ENCODE measurements at places on chromosomes 4 and X.

DNA sequence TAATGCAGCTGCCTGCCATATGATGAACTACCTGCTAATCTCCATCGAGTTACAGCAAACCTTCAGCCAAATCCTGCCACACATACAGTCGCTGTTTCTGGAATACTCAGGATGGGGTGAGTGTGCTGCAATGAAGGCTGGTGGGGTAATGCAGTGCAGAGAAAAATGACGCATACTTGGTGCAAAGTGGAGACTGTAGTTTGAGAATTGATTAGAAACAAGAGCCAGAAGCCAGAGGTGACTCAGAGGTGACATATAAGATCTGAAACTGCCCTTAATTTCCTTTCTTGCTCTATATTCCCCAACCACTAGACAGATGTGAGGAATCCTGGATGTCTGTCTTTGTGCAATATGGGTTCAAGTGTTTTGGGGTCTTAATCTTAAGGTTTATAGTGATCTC, 22.0 kb downstream of the C4orf54 start:
- DNase-seq = no peak

DNA sequence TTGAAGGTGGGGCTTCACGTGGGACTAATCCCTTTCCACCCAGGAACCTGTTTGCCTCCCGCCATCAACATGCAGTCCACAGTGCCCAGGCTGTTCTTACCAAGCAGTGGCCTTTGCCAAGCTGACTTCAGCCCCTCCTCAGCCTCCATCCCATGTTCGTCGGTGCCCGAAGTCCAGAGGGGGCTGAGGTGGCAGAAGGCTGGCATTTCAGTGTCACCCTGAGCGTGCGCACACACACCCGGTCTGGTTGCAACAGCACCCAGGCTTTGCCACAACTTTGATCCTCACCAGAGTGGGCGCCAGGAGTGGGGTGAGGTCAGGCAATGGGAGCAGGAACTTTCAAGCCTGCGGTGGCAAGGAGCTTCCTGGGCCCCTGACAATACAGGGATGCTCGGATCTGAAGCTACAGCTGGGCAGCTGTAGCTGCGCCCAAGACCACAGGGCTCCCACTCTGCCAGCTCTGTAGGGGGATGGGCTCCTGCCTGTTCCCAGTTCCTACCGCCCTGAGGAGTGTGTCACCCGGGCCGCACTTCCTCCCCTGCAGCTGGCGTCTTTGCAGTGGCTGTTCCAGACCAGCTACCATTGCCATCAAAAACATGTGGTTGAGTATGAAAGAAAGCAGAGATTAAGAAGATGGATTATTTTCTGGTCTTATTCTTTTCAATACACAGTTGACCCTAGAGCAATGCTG, 428.0 kb downstream of the EPHA5 start:
- DNase-seq = no peak

GRCh38 chr4:190020790-190021717, 6.0 kb downstream of the FRG2 start:
- no peak for DNase-seq

- no peak for DNase-seq
These were observed 574.5 kb upstream of the SLIT2 start for GRCh38 chr4:19677211-19677610.

DNA sequence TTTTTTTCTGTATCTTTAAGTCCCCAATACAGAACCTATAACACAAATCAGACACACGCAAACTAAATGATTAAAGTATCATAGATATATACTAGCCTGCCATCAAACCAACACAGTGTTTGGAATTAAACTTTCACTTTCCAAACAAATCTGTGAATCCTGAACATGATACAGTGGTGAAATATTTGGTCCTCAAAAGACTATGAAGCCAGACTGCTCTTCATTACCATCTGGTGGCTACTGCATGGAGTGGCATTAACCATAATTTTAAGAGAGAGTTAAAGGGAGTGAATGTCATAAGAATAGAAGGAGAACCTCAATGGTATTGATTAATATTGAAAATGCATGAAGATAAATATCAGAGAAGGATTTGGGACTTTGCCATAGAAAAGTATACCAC, 9.2 kb upstream of the GABRA4 start:
- DNase-seq = no peak

DNA sequence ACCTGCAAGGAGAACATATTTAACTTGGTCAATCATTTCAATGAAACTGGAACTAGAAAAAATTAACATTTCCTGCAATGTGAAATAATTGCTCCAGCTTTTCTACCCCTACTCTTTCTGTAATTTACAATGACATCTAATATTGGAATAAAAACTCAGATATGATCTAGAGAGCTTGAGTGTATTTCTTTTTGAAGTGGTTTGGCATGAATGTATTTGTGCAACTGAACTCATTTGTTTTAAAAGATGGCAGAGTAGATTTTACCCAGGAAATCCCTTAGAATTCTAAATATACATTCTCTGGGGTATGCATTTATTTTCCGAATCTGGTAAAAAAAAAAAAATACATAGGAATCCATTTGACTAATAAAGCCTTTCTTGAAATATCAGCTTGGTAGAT, 21.5 kb upstream of the GATB start:
- DNase-seq = no peak

Measured in activated CD4-positive, alpha-beta T cell treated with anti-CD3 and anti-CD28 coated beads, Interleukin-2, amount 50 U/mL, for 16 hours (primary cell).